ENCODE measurements at places on chromosomes 3 and 15.

DNA sequence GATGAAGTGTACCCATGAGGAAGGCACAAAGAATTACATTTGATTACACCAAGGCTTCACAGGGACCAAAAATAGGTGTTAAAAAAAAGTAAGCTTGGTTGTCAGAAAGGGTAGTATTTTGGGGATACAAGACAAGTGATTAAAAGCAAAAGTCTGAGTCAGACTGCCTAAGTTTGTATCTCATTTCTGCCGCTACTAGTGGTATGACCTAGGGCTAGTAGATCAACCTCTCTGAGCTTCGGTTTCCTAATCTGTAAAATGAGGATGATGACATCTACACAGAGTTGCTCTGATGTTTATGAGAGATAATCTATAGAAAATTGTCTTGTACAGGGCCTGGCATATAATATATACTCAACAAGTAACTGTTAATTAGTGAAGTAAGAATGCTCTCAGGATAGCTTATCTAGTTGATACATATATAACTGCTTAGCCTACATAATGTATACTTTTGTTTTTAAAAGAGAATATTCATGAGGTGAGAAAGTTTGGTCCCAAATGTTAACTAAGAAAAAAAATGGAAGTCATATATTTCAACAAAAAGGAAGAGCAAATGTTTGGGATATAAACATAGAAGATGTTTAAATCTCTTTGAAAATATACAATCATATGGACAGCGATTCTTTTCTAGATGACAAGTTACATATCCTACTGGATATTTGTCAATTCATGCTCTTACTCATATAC, 163.0 kb upstream of the SLC2A2 start:
- no peak for DNase-seq

- DNase-seq, result no peak
Observed at GRCh38 chr3:150107429-150108175, 136.9 kb upstream of the PFN2 start.

DNA sequence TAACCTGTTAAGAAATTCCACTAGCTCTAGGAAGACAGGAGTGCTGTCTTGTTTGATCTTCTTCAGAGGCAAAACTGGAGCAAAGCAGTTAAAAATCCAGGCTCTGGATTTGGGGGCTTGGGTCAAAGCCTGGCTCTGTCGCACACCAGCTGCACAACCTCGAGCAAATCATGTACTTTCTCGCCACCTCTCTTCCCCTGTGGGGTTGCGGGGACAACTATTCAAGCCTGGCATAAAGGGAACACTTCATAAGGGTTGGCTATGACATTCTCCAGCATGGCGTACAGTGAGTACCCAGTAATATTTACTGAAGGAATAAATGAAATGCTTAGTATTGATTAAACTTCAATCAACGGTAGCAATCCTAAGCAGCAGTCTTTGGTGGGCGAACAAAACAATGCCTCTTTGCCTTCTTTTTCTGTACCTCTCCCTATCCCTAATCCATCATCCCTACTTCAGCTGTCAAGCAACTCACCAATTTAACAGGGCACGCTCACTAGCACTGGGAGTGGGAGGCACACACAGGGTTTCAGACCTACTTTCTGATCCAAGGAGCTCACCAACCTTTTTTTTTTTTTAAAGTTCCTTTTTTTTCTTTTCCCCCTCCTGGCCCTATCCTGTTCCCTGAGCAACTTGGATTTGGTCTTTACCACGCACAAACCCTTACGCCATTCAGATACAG, 33.0 kb downstream of the GNB5 start:
- DNase-seq, result no peak

GRCh38 chr3:52228266-52228665, 2.8 kb upstream of the TLR9 start:
- DNase-seq, result no peak

GRCh38 chr3:54087581-54088410, 34.6 kb upstream of the CACNA2D3 start:
- DNase-seq, result no peak

DNA sequence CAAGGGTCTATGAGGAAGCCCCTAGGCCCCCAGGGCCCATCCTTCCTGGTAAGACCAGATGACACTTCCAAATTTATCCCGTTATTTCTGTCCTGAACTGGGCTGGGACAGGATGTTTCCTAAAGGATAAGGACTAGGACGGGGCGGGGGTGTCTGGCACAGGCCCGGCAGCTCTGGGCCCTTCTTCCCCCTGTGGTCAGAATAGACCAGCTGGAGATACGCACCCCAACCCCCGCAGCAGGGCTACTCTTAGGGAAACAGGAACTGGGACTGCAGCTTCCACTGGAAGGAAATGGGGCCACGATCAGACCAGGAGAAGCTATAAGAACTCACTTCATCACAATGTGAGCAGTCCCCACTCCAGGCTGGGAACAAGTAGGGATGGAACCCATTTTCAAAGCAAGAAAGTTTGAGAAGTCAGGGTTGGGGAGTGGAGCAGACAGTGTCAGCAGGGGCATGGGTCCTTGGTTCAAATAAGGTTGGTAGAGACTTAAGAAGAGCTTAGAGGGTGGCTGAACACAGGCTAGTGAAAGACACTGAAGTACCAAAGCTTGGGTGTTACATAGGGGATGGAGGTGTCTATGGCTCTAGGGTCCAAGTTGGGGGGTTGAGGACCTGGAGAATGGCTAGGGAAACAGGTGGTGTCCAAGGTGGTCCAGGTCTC, 1.1 kb downstream of the NCKIPSD start:
- no peak for DNase-seq

DNA sequence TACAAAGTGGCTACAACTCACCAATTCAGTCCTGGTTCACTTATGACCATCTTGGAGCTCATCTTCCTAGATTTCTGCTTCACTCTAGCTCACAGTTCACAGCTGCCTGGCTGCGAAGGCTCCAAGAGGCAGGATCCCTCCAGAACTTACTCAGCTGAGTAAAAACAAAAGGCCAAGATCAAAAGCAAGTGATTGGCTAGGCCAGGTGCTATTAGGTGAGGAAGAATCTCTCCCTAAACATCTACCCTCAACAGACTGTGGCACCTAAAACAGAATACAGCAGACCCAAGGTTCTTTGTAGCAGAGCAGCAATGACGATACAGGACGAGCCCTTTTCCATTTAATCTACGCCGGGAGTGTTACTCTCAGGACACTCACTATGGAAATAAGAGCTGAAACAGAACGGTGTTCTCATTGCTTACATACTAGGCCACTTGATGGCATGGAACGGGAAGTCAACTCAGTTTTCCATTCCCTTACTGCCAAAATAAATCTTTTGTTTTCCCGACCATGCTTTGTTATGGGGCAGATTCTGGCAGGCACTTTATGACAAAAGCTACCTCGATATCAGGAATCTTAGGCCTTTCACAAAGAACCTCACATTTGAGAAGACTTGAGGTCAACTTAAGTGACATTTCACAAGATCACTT, 901 bp downstream of the ICE2 start:
- peak; percentile 51 for DNase-seq

DNA sequence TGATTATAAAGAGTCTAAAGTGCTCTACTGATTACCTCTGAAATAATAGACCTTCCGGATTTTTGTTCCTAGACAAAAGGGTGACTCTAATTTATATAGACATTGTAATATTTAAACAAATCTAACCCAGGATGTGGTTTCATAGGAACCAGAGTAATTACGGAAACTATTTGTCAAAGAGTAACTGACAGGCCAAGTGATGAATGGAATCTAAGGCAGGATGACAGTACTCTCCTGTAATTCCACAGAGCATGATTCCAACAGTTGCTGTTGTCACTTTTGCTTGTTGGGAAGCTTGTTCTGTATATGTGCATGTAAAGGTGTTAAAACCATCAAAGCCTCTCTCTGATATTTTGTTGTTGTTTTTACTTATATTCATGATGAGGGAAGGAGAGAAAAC, 1141.0 kb downstream of the IGSF11 start:
- DNase-seq, result peak; percentile 57

GRCh38 chr3:10841100-10841499, 25.1 kb downstream of the SLC6A11 start:
- no peak for DNase-seq

GRCh38 chr15:69298697-69299441, at the start of gene PAQR5:
PAQR5 (plus strand) TSS chr15:69298912; CDS start chr15:69360081, 61,169 bp downstream.
- DNase-seq, result no peak

GRCh38 chr3:139443186-139443585, 33.1 kb downstream of the RBP2 start:
- no peak for DNase-seq

DNA sequence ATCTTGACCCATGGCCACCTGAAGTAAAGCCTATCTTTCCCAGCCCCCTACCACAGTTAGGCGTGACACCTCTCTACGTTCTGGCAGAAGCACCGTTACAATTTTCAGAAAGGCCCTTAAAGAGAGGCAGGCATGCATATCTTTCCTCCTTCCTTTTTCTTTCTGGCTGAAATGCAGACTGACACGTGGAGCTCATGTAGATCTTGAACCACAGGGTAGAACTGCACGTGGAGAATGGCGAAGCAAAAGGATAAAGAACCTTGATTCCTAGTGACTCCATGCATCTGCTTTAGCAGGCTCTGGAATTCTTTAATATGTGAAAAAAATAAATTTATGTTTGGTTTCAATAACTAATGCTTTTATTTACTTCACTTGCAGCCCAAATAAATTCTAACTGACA, 166.6 kb downstream of the CPNE4 start:
- DNase-seq, result no peak

DNA sequence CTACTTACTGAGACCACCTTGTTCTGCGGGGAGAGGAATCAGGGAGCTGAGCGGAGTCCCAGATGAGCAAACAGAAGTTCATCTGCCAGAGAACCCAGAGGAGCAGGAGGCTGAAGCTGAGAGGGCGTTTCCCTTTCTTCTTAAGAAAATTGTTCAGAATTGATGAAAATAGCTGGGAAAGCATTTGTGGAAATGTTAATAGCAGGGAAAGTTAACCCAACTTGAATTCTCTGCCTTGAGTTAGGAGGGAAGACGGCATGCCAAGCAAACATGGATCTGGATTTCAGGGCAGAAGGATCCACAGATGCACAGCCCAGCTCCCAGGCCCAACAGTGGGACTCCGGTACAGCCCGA, 23.2 kb downstream of the CRABP1 start:
- DNase-seq, result no peak

- no peak for DNase-seq
Observed at GRCh38 chr3:129967761-129968160, 6.8 kb upstream of the TRH start.

DNA sequence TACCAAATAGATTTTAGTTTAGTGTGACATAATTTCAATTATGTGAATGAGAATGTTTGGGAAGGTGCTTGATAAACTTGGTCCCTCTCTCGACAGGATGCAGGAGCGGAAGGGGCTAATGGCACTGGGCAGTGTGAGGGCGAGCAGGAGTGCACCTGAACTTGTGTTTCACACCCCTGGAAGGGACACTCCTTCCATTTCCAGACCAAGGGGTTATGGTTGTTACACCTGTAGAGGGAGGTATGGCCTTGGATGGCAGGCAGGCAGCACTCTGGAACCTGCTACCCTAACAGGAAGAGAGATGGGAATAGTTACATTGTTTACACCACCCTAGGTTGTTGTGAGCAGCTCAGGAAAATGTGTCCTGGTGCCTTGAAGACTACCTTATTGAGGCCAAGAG, 22.1 kb downstream of the SYNM start:
- no peak for DNase-seq

DNA sequence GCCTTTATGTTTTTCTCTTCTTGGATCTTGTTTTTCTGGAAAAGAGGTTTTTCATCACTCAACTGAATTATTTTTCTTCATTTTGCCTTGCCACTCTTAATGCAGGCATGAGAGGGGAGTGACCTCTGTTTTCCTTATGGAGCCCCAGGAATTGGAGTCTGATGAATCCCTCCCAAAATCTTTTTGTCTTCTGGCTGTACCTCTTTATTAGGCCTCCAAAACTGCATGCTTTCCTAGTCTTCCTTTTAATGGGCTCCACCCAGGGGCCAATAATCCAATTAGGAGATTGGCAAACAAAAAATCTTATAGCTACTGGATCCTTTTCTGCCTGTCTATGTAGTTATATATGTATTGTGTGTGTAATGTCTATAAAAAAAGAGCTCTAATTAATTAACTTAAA, 192.4 kb upstream of the PEX5L start:
- no peak for DNase-seq

DNA sequence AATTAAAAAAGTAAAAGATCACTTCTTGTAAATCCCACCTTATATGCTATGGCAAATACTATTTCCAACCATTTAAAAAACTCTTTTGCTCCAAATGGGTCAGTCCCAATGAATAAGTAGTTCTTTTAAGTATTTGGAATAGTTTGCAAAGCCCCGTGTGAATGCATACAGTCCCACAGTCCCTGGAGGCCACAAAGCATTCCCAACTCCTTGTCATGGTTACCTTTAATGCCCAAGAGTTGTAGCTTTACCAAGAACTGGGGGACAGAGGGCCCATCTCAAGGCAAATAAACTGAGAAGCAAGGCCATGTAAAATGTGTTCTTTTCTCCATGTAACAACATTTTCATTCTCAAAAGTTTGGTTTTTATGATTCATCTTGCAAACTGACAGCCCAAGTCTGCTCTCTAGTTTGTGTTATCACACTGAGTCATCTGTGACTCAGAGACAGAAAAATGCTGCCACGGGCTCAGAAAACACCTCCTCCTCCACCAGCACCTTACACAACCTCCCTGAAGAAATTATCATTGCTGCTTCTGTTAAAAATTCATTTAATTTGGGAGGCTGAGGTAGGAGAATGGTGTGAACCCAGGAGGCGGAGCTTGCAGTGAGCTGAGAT, 336.2 kb downstream of the ERC2 start:
- no peak for DNase-seq

DNA sequence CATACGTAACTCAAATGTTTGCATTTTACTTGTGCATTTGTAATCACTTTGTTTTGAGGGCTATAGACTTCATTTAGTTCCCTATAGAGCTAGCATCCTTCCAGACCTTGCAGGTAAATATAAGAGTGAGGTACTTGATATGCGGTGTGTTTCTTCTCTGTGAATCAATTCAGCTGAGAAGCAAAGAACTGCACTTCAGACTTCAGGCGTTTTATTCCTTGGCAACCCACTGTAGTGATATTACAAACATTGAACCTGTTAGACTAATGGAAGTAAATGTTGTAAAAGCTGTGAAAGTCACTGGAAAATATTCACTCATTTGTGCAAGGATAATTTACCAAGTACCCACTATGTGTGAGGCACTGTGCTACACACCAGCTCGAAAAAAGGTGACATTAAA, 94.1 kb upstream of the CHL1 start:
- no peak for DNase-seq

GRCh38 chr3:64176461-64176996, 48.7 kb downstream of the PRICKLE2 start:
- DNase-seq, result no peak

DNA sequence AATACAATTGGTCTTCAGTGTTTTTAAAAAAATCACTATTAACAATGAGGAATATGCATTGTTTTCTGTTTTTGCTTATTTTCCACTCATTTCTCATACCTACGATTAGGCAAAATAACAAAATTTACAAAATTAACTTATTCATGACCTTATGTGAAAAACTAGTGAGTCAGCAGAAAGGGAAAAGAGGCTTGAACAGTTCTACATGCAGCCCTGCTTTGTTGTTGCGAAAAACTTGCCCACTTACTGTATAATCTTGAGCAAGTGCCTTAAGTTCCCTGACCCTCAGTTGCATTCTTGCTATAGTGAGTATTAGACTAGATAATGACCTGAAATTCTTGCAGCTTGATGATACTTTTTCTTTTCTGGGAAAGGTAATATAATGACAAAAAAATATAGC, 551.1 kb upstream of the BCHE start:
- no peak for DNase-seq

- DNase-seq, result peak; percentile 36
Observed at GRCh38 chr3:53072653-53073552, 27.0 kb upstream of the SFMBT1 start.
